ENCODE measurements at places on chromosomes 3 and 15.

- H3K36me3 ChIP-seq = no peaks in the 10 kb centered on the region
- no peak overlapping the region for H3K4me3 ChIP-seq
- no peaks in the 10 kb centered on the region for H3K4me1 ChIP-seq
- no peak overlapping the region for H3K27ac ChIP-seq
- no peaks in the 10 kb centered on the region for H3K27me3 ChIP-seq
These were observed 590.9 kb downstream of the EPHA3 start for GRCh38 chr3:89698208-89698830.

GRCh38 chr15:99252326-99252725 is 1.0 kb downstream of the LRRC28 start:
- H3K27me3 ChIP-seq = no peaks in the 10 kb centered on the region
- H3K4me1 ChIP-seq = peaks cover 17% of the 10 kb centered on the region
- DNase-seq = no peak
- H3K27ac ChIP-seq = peak overlapping the region; percentile 94
- no peaks in the 10 kb centered on the region for H3K36me3 ChIP-seq
- peak overlapping the region; percentile 80 for H3K4me3 ChIP-seq

DNA sequence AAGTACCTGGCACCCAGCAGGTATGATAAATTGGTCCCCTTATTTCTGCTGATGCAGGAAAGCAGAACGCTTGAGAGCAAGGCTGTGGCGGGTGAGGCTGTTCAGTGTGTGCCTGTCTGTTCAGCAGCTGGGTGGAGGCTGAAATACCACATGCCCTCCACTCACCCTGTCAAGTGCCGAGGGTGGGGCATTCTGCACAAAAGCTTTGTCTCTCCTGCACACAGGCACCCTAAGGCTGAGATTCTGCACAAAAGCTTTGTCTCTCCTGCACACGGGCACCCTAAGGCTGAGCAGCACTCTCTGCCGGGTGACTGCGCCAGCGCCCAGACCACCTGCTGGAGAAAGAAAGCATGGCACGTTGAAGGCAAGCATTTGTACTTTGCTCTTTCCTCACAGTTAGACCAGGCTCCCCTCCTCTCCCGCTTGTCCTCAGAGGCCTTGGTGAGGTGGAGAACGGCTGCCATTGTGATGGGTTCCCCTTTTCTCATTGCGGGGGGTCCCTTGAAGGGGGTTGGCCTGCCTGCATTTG is 97.5 kb downstream of the BDH1 start:
- no peak overlapping the region for H3K27ac ChIP-seq
- H3K4me1 ChIP-seq = peaks cover 6% of the 10 kb centered on the region
- no peaks in the 10 kb centered on the region for H3K27me3 ChIP-seq
- H3K4me3 ChIP-seq = no peak overlapping the region
- no peak for DNase-seq
- H3K36me3 ChIP-seq = no peaks in the 10 kb centered on the region

DNA sequence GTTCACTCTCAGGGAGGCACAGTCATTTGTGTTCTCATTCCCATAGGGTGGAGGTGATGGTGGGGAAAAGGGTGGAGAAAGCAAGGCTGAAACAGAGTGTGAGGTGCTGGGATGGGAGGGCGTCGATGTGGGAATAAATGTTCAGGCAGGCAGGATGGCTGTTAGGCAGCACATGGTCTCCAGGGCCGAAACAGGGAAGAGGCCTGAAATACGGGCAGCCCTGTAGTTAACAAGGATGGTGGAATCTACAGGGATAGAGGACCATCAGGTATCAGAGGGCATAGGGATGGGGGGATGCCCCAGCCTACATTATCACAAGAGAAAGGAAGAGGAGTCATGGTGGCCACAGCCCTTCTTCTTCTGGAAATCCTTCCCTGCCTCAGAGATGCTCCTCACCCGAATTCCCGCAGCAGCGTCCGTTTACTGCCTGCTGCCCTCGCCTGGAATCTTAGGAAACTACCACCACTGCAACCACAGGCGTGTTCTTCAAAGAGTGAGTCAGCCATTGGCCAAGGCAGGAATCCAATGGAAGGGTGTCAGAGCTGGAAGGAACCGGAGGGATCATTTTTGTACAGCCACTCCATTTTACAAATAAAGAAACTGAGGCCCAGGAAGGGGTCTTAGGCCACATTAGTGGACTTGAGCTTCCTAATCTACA is 49.7 kb upstream of the POMGNT2 start:
- H3K4me1 ChIP-seq = peaks cover 19% of the 10 kb centered on the region
- H3K4me3 ChIP-seq = no peak overlapping the region
- no peaks in the 10 kb centered on the region for H3K36me3 ChIP-seq
- no peaks in the 10 kb centered on the region for H3K27me3 ChIP-seq

- H3K27me3 ChIP-seq = no peaks in the 10 kb centered on the region
- no peak overlapping the region for H3K27ac ChIP-seq
- H3K36me3 ChIP-seq = no peaks in the 10 kb centered on the region
- peaks cover 15% of the 10 kb centered on the region for H3K4me1 ChIP-seq
These were observed 332.6 kb upstream of the KCNMB2 start for GRCh38 chr3:178203650-178204049.

DNA sequence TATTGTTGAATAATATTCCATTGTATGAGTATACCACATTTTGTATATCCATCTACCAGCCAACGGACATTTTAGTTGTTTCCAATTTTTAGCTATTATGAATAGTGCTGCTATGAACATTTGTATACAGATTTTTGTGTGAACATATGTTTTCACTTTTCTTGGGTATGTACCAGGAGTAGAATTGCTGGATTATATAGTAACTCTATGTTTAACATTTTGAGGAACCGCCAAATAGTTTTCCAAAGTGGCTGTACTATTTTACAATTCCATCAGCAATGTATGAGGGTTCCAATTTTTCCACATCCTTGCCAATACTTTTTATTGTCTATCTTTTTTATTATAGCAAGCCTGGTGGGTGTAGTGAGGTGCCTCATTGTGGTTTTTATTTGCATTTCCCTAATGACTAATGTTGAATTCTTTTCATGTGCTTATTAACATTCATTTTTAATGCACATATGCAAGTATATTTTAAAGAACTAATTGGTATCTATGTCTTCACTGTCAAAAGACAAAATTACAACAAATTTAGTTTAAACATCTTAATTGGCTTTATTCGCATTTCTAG is 77.5 kb upstream of the PIAS1 start:
- no peaks in the 10 kb centered on the region for H3K36me3 ChIP-seq
- no peaks in the 10 kb centered on the region for H3K4me1 ChIP-seq
- DNase-seq = no peak
- H3K4me3 ChIP-seq = no peak overlapping the region
- H3K27me3 ChIP-seq = no peaks in the 10 kb centered on the region
- H3K27ac ChIP-seq = no peak overlapping the region

- H3K4me1 ChIP-seq = no peaks in the 10 kb centered on the region
- no peaks in the 10 kb centered on the region for H3K36me3 ChIP-seq
- no peak overlapping the region for H3K4me3 ChIP-seq
- H3K27me3 ChIP-seq = no peaks in the 10 kb centered on the region
These were observed 42.5 kb upstream of the RFX7 start for GRCh38 chr15:56286213-56286612.

Measured in sigmoid colon (tissue), 7 donors.